T-helper 1 cell (primary cell): ENCODE measurements at places on chromosomes 1 and 21.

DNA sequence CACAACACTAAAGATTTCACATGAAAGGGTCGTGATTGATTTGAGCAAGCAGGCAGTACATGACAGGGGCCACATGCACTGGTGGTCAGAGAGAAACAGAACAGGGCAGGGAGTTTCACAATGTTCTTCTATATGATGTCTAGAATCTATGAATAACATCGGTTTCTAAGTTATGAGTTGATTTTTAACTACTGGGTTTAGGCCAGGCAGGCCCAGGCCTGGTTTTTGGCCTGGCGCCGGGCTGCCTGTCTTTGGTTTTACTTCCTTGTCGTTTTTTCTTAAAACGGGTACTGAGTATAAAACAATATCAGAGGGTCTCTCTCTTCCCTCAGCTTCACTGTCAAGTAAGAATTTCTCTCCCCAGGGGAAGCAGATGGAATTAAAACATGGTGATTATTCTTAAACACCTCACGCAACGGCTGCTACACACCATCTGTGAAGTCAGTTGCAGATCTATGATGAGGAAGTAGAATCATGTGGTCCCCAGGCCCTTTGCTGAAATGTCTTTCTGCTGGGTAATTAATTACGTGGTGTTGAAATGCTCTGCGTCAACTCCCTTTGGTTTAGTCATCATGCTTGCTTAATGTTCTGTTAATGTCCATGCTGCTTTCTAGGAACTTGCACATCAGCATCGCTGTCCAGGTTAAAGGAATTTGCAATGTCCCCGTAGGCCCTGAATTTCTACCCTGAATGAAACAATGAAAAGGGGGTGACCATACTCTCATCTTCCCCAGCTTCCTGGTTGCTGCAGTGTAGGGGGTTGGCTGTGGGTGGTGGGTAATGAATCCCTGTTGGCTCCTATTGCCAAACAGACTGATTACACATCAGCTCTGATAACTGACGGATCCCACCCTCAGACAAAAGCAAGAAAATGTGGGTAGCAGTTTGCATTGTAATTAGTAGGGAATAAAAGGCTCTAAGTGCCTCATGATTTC is 70.3 kb downstream of the SERINC2 start:
- no peak for DNase-seq

- DNase-seq = no peak
Observed at GRCh38 chr1:182261655-182262054, 129.9 kb downstream of the GLUL start.

GRCh38 chr1:216958569-216958968 is 235.3 kb upstream of the ESRRG start:
- no peak for DNase-seq

- DNase-seq = no peak
Observed at GRCh38 chr1:149844101-149844500, 55.3 kb upstream of the BOLA1 start.

GRCh38 chr1:26132128-26132833 is 20.7 kb downstream of the PDIK1L start:
- DNase-seq = no peak

GRCh38 chr1:226577401-226578180 is 29.0 kb downstream of the STUM start:
- DNase-seq = no peak

DNA sequence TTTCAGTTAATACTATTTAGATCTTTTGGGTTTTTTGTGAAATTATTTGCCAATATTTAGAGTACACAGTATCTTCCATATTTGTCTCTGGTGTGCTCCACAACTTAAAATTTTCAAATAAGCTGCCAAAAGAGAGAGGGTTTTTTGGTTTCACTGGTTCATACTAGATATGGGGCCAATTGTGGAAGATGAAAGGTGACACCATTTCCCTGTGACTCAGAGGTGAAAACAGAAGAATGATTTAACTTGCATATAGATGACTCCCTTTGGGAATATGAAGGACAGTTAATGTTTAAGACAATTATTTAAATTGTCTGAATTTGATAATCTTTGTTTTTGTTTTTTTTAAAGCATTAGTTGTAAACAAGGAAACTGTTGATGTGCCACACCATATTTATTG is 37.5 kb downstream of the IVNS1ABP start:
- no peak for DNase-seq

DNA sequence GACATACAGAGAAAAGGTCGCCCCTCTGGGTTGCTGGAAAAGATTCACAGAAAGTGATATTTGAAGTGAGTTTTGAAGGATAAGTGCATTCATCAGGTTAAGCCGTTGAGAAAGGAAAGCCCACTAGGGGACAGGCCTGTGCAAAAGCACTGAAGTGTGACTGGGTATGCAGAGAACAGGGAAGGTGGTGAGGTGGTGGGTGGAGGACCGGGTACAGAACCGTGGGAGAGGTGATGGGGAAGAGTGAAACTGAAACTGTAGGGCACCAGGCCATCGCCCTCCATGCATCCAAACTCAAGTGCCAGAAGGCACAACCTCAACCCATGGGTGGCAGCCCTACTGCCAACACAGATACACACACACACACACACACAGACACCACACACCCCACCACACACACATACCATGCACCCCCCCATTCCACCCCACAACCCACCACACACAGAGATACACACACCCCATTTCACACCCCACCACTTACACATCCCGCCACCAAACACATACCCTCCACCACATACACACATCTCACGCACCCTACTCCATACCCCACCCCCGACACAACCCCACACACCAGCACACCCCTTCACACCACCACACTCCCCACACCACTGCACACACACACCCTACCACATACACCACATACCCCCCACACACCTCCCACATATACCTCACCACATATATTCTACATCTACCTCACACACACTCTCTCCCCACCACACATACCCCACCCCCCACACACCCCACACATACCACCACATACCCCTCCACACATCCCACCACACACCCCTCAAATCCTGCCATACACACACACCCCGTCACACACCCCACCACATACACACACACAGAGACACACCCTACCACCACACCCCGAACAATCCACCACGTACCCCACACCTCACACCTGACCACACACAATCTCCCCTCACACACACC is 59.0 kb downstream of the TSEN15 start:
- DNase-seq = no peak

GRCh38 chr1:155307247-155307740 is 1.4 kb upstream of the FDPS start:
- DNase-seq = no peak

- no peak for DNase-seq
Observed at GRCh38 chr1:246695136-246695535, 29.1 kb upstream of the SCCPDH start.

DNA sequence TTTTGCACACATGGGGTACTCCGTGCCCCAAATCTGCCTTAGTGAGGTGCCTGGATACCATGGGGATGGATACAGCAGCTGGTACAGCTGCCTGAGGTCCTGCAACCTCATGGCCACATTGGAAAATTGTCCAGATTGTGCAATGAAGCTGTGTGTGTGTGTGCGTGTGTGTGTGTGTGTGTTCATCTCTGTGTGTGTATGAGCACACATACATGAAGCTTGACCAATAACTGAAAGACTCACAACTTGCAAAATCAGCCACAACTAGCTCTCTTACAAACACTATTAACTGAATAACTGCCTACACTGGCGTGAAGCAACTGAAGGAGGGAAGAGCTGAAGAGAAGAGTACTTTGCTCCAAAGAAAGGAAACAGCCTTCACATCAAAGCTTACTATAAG is 78.1 kb downstream of the ERG start:
- no peak for DNase-seq

GRCh38 chr21:27477296-27477695 is 510.4 kb upstream of the ADAMTS5 start:
- no peak for DNase-seq

GRCh38 chr1:151885479-151885878 is 23.8 kb downstream of the THEM4 start:
- DNase-seq = no peak

DNA sequence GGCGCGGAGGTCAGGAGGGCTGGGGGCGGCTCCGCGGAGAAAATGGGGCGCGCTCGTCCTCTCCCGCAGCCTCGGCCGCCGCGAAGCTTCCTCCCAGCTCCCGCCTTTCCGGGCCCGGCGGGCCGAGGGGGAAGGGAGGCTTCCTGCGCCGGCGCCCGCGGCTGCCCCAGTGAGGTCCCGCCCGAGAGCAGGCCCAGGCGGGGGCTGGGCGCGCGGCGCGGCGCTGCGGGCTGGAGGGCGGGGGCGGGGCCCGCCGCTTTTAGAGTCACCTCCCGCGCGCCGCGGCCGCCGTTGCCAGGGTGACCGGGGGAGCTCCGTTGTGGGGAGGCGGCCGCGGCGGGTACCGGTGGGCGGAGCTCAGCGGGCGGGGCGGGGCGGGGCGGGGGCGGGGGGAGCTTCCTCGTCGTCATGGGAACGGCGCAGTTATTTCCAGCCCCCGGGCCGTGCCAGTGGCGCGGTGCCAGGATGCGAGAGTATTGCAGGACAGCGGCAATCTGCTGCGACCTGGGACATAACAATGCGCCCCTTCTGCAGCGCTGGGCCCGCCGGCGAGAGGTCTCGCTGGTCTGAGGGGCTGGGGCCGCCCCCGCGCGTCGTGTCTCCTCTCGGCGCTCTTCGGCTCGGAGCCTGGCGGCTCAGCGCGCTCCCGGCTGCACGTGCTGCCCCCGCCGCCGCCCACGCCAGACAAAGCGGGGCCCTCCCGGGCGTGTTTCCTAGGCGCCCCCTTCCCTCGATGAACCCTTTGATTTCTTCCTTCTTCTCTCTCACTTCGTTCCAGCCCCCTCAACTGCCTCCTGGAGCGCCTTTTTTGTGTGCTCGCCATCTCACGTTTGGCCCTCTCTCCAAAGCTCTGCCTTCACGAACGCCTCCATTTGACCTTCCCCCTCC is 16.9 kb downstream of the IER5 start:
- DNase-seq = peak; percentile 89

- no peak for DNase-seq
Observed at GRCh38 chr1:112265931-112266330, 130.1 kb upstream of the CTTNBP2NL start.

DNA sequence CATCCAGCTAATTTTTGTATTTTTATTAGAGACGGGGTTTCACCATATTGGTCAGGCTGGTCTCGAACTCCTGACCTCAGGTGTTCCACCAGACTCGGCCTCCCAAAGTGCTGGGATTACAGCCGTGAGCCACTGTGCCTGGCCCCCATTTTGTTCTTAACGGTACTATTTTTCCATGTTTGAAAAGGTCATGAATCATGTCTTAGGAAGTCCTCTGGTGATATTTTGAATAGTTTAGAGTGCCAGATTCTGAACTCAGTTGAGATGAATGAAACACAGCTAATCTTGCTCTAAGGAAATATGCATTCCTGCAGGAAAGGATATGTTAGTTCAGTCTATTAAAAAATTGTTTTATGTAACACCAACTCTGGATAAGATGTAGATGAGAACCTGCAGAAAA is 62.6 kb upstream of the ATP2B4 start:
- no peak for DNase-seq

GRCh38 chr1:164703960-164704411 is 145.0 kb downstream of the PBX1 start:
- no peak for DNase-seq

- DNase-seq = no peak
Observed at GRCh38 chr1:59096501-59096900, 200.4 kb upstream of the FGGY start.

- DNase-seq = peak; percentile 62
Observed at GRCh38 chr1:92961131-92961895, at the start of gene DIPK1A. DIPK1A (minus strand) TSS chr1:92961462; CDS start chr1:92961429, 33 bp downstream.

DNA sequence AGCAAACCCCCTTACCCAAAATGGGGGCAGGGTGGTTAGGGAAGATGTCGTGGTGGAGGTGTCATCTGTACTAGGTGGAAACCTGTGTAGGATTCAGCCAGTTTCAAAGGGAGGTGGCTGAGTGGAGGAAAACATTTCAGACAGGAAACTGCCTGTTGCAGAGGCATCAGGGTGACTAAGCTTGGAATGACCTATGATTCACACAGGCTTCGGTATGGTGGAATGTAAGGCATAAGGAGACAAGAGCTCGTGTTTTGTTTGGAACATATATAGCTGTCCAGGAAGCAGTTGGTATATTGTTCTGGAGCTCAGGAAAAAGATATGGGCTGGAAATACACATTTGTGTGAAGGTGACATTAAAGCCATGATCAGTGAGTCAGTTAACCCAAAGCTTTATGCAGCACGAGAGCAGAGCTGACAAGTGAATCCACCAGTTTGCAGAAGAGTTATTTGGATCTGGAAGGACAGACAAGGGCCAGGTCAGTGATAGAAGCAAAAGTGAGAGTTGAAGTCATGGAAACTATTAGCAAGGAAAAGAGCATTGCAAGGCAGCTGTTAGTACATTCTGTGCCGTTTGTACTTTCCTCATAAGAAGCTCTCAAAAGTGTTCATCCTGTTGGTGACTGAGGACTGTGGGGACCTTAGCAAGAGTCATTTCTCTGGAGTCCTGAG is 12.2 kb downstream of the UTP25 start:
- DNase-seq = no peak

DNA sequence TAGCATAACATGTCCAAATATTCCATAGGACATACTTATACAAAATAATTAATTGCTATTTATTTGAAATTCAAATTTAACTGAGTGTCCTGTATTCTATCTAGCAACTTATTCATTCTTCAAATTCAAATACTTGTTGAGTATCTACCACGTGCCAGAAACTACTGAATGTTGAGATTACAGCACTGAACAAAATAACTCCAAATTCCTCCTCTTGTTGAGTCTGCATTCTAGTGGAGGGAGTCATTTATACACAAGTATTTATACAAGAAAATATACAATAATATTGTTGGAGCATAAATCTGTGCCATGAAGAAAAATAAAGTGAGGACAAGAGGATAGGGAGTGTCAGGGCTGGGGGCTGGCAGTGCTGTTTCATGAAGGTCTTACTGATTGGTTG is 43.7 kb upstream of the CDC42BPA start:
- DNase-seq = no peak

DNA sequence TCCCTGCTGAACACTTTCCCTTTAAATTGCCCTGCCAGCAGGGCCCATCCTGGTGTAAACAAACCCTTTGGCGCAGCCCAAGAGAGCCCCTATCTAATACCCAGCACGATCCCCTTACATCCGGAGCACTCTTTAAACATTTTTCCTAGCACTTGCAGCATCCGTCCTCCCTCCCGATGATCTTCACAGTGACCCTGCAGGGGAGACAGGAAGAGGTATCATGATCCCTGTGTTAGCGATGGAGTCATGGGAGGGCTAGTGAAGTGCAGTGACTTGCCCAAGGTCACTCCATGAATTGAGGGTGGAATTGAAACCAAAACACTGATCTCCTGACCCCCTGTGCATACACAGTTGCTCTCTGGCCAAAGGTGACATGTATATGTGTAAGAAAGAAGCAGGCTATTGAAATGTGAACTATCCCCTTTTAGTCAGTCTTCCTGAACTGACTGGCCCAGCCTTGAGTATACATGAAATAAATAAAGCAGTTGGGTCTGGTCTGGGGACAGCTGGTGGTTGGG is 9.8 kb upstream of the KCNQ4 start:
- no peak for DNase-seq
